ENCODE measurements at places on chromosomes 16 and 17.

DNA sequence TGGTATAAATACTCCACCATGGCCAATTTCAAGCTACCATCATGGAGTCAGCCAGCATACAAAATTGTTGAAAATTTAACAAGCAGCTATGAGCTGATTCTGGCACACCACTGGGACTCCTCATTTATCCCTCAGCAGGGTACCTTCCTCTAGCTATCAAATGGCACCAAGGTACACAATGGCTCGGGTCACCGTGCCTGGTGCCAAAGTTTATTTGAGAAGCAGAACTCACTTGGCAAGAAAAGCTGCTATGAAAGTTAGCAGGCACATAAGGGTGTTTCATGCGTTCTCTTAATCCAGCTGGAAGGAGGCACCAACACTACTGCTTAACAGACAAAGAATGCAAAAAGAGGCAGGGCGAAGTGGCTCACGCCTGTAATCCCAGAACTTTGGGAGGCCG, 51.6 kb downstream of the IKZF3 start:
- DNase-seq = no peak

GRCh38 chr17:53472586-53472985, 350.1 kb upstream of the KIF2B start:
- no peak for DNase-seq

DNA sequence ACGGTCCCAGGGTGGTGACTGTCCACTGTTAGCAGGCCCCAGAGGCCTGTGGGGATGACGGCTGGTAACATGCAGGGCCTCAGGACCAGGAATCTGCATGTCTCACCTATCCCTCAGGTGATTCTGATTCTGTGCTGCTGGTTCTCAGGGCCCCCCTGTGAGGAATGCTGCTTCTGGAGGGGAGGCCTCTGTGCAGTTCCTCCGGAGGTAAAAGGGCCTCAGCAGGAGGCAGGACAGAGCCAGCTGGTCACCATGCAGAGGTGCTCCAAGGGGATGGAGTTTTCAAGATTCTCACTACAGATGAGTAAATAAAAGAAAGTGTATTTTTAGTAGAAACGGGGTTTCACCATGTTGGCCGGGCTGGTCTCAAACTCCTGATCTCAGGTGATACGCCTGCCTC, 33.8 kb downstream of the CLEC16A start:
- DNase-seq = no peak

- DNase-seq = no peak
These were observed 4.0 kb downstream of the CBFA2T3 start for GRCh38 chr16:88973007-88973410.

DNA sequence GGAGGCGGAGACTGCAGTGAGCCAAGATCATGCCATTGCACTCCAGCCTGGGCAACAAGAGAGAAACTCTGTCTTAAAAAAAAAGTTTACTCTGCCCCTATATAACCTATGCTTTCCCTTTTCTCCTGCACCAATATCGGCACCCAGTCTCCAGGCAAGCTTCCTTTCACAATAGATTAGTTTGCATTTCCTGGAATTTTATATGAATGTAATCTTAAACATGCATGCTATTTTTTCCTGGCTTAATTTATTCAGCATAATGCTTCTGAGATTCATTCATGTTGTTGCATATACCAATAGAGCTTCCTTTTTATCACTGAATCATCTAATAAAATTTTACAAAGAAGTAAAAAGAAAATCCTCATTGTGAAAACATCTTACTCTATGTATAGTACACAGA, 59.4 kb downstream of the USP32 start:
- DNase-seq = no peak

- peak; percentile 95 for DNase-seq
These were observed 1.5 kb downstream of the COL1A1 start for GRCh38 chr17:50199803-50200456.

DNA sequence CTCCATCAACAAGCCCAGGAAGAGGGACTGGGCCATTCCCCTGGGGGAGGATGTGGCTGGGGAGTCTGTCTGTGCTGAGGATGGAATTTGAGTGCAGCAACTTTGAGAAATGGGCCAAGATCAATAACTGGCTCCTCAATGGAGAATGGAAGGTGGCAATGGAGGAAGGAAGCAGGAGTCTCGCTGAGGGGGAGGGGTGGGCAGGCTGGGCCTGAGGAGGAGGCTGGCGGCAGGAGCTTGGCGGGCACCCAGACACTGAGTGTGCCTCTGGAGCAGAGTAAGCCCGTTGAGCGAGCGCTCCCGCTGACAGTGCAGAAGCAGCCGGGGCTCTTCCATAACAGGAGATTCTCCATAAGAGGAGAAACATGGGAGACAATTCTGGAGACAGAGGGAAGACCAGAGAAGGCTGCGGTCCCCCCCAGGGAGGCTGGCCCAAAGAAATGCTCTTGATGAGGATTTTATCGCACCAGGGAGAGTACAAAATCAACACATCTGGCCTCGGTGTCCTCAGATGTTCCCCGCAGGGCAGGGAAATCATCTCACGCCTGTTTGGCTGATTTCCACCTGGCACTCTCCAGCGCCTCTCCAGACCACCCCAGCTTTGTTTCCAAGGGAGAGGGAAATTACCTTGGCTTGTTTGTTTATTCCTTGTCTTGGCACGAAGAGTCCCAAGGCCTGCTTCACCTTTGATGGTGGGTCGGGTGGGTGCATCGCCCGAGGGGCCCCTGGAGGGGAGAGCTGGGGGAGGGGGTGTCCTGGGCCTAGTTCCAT, 2.8 kb upstream of the MMP15 start:
- no peak for DNase-seq

DNA sequence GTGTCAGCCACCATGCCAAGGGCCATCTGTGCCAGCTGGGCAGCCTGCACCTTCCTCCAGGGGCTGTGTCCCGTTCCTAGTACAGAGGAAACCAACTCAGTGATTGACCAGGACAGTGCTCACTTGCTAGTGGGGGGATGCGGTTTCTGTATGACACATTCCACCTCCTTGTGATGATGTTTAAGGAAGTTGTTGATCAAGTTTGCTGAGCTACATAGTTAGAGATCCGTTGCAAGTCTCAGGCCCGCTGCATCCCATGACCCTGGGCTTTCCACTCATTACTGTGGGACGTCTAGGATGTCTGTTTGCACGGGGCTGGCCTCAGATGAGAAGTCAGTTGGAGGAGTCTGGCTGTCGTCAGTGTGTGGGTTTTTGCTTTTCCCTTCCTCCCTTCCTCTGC, 33.6 kb downstream of the RNF213 start:
- DNase-seq = no peak

DNA sequence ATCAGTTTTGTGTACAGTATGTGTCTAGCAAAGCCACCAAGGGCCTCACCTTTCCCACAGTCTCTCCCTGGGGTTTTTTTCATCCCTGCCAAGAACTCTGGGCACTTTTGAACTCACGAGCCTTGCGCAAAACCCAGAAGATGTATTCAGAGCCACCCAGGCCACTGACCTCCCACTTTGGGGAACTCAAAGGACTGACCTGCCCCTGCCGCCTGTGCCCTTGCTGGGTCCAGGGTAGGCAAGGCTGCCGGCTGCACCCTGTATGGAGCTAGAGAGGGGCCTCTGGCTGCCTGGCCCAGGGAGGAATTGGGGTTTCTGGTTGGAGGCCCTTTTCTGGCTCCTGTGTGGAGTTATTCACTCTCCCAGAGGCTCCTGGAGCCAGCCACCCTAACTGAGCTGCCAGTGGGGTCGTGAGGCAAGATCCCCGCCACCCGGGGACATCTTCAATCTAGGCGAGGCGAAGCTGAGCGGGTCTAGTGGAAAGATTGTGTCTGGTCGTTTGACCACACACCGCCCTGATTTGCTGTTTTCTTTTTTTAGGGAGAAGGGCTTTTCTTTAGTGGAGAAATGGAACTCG, 1.9 kb downstream of the CDK5R1 start:
- DNase-seq = no peak

- DNase-seq = no peak
These were observed 173.6 kb downstream of the IRF8 start for GRCh38 chr16:86072328-86073102.

DNA sequence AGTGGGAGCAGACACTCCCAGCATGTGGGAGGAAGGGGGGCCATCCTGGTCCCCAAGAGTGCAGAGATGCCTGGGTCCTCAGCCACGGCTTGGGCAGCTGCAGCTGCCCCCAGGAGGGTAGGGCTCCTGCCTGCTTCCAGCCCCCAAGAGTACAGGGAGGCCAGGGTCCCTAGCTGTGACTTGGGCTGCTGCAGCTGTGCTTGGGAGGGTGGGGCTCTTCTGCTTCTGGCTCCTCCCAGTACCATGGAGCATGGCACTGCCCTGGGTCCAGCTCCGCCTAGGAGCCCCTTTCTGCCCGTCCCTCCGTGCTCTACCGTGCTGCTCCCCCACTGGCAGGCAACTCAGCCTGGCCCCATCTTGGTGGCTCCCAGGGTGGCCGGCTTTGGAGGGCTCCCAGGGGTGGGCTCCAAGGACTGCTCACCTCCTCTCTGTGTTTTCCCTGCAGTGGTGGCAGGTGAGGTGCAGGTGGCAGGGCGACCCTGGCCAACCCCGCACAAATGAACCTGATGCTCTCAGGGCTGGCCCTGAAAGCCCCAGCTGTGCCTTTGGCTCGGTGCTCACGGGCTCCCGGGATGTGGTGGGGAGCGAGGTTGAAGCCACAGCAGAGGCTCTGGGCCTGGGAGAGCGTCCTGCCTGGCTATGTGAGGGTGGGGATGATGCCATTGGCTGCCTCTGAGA, 18.5 kb upstream of the USP22 start:
- no peak for DNase-seq

GRCh38 chr17:41772586-41773189, 13.8 kb downstream of the JUP start:
- DNase-seq = no peak

DNA sequence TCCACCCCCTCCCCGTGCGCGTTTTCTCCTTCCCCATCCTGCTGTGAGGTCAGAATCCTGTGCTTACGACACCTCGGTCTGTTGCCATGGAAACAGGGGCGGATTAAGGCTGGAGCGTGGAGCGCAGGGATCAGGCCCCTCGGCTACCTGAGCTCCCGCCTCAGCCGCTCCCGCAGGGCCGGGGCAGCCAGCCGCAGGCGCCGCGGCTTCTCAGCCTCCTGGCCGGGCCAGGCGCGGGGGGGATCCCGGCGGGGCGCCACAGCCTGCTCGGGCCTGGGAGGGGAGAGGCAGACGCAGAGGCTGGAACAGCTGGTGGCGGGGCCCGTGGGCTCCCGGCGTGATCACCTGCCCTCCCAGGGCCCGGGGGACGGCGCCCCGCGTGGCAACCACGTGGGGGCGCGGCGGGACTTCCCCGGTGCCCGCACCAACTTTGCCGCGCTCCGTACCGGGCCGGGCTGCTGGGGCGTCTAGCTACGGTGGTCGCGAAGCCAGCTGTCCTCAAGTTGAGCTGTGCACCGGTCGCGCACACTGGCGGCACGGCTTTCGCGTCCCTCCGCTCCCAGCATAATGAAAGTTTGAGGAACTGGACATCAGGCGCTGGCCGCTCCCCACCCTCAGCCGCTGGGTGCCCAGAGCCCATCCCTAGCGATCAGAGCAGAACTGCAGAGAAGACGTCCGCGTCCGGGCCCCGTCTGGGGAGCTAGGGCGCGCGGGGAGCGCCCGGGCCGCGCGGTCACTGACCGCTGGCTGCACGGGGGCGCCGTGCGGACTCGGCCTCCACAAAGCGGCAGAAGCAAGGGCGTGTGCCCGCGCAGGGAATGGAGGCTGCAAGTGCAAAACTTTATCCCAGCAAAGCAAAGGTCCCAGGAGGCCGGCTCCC, 1.2 kb downstream of the RTN4RL1 start:
- DNase-seq = peak; percentile 72

GRCh38 chr17:15918661-15919259, 26.2 kb upstream of the ADORA2B start:
- DNase-seq = no peak

GRCh38 chr17:522919-523318, 170.3 kb upstream of the RPH3AL start:
- DNase-seq = no peak
